COR-L47 (cell line): ENCODE measurements at places on chromosomes 5 and 9.

- DNase-seq = peak; percentile 4
Observed at GRCh38 chr9:91245431-91246313, 116.0 kb downstream of the AUH start.

DNA sequence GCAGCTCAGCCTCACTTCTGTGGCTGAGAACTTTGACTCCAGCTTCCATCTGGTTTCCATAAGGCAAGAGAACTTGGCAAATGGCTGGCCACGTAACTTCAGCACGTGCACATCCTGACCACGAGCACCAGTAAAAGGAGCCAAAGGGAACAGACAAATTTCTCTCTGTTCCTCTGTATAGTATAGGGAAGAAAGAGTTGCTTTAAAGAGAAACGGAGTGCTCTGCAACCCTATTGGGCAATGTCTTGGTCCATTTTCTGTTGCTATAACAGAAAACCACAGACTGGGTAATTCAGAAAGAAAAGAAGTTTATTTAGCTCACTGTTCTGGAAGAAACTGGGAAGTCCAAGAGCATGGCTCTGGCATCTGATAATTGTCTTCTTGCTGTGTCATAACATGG, 558.7 kb downstream of the ACTL7B start:
- DNase-seq = no peak

- no peak for DNase-seq
Observed at GRCh38 chr5:107251151-107251550, 419.6 kb downstream of the EFNA5 start.

DNA sequence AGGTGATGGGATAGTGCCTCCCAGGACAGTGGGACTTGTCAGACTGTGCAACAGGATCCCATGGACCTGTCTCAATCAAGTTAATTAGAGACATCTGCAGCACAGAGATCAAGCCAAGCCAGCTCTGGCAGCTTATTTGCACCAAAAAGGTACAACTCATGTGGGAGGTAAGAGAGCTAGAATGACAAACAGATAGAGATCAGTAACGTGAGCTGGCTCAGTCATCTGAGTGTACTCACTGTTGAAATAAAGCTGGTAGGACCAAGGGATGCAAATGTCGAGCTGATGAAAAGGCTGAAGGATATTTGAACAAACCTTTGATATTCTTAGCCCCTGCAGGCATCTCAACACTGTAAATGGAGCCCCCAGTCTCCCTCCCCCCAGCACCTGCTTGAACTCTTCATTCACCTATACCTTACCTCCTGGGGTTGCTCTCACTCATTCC, 198.1 kb downstream of the EFNA5 start:
- no peak for DNase-seq

GRCh38 chr5:92885950-92886349, 695.1 kb downstream of the NR2F1-AS1 start:
- DNase-seq = no peak

GRCh38 chr5:77867194-77867691, 91.1 kb upstream of the TBCA start:
- DNase-seq = no peak

- peak; percentile 78 for DNase-seq
Observed at GRCh38 chr9:132201139-132201538, 39.3 kb downstream of the NTNG2 start.

DNA sequence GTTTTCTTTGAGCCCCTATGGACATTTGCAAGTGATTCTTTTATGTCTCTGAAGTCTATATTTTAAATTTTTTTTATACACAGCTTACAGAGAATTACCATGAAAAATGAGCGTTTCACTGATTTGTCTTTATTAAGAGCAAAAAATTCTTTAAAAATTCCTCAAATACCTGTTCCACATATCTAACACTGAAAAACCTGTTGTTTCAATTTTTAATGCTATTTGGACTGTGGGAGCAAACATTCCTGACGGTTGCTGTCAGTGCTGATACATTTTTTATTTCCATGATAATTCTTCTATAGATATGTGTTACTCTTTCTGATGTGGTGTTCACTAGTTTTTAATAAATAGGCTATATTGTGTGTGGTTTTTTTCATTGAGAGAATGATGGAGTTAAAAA, 199.8 kb downstream of the GDNF start:
- no peak for DNase-seq

GRCh38 chr9:38434853-38435252, 10.6 kb upstream of the IGFBPL1 start:
- DNase-seq = no peak

DNA sequence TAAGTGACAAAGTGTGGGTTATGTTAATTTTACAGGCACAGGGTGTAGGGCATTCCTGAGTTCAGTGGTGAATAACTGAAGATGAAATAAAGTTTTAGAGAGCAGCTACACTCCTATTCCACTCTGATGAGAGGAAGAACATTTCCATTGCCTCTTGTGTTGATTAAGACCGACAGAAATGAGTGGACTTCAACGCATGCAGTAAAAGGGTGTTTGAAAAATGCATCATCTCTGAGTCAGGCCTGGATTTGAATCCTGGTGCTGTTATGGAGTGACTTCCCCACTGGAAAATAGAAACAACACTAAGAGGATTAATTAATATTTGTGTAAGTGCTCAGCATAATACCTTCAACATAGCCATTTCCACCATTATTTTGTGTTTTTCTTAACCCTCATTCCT, 86.3 kb downstream of the PRR16 start:
- no peak for DNase-seq

DNA sequence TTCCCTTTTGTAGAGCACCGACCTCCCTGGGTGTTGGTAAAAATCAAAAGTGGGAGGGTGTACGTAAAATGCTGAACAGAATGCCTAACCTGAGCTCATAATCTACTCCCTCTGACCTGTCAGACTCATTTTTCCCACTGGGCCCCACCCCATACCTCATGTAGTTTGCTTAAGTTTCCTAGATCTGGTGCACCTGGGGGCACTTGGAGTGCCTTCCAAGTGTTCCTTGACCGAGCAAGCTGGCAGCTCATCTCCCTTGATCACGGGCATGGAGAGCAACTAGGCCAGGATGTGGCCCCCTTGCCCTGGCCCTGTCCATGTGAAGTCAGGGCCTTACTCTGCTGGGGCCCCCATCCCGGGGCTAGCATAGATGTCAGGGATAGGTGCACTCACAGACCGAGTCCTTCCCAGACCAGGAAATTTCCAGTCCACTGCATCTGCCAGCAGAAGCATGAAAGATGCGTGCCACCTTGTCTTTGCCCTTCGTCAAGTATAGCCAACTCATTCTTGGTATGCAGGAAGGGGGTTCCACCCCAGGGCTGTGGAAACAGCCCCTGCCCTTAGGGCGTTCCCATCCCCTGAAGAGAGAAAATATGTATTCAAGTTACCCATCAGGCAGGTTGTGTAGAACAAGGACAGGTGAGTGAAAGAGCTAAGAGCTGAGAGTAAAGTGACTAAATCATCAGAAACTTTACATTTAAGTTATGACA, 41.9 kb downstream of the SLC22A5 start:
- no peak for DNase-seq
